ENCODE measurements at places on chromosomes 7 and 10. TPM values are rescaled to one million over a fixed set of nuclear protein-coding genes. Genes with fewer than 3 reads are reported as not detected.

The INSYN2A gene
- total RNA-seq: not detected

DNA sequence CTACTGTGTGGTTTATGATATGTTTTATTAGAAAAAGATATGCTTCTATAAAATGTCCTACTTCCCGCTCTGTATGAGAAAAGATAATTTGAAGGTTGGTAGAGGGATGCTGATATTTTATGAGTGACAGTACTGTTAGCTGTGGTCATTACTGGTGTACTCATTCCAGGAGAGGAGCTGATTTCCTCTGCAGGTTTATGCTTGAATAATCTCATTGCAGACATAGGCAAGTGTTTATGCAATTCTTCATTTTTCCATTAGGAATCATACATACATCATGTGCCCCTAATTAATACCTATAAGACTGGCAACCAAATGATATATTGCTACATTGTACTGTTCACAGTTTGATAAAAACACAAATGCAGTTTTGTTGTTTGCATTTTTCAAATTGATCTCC is 269.4 kb downstream of the MALRD1 start:
- no peak for DNase-seq

DNA sequence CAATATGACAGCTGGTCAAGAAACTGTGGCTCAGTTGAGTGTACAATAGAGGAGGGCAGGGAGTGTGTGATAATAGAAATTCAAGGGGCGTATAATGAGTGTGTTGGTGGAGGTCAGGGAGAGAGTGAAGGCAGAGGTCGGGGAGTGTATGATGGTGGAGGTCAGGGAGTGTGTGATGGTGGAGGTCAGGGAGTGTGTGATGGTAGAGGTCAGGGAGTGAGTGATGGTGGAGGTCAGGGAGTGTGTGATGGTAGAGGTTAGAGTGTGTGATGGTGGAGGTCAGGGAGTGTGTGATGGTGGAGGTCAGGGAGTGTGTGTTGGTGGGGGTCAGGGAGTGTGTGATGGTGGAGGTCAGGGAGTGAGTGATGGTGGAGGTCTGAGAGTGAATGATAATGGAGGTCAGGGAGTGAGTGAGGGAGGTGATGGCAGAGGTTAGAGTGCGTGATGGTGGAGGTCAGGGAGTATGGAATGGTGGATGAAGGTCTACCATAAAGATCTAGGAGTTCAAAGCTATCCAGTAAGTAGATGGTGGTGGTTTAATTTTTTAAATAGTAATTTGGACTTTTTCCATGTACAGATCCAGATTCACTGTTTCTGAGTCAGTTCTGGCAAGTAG is 57.7 kb upstream of the TNS3 start:
- no peak for DNase-seq

DNA sequence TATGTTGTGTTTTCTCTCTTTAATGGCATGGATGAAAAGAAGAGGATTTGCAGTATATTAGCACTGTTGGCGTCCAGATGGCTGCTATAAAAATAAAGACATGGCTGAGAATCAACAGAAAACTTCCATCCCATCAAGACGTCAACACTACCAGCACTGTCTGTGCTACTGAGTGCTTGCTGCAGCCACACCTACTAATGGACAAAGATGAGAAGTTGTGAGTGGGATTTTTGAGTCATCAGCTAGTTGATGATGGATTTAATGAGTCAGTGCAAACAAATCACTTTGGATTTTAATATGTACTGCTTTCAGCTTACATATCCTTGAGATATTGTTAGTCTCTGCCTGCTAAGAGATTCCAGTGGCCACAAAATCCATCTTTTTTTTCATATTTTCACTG is 631.0 kb upstream of the ANKRD30A start:
- DNase-seq: no peak

The HACD1 gene
- 1.1 TPM for total RNA-seq

DNA sequence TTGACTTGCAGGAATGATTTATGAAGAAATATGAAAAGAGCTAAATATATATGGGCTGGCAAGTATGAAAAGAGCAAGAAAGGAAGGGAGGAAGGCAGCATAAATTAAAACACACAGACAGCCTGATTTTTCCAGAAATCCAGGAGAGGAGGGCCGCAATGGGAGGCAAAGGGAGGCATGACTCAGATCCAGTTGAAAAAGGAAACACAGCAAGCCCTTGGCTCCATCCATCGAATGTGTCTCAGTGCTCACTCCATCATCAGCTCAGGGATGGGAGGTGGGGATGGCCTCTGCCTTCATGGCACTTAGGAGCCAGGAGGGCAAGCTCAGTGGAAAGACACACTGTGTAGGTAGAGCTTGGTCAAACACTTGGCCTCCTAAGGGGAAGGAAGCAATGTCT is 75.7 kb upstream of the PDZD8 start:
- DNase-seq: no peak

The NUTM2D gene
- total RNA-seq: 4.2 TPM

DNA sequence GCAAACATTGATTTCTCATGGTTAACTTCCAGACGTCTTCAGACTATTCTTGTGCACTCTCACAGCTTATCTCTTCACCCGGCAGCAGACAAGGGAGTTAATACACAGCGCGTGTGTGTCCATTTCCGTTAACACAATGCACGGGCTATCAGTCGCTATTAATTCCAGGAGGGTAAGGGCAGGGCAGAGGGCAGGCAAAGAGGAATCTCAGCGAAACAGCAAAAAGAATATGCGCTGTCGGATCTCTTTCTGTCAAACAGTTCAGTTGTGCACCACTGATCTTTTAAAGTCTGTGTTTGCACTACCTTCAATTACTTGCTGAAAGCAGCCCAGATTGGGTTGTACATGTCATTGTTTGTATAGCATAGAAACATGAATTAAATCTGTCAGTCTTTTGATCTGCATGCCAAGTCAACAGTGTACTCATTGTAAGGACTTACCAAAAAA is 41.1 kb upstream of the CABCOCO1 start:
- no peak for DNase-seq

- no peak for DNase-seq
These were observed 3.4 kb downstream of the CCDC136 start for GRCh38 chr7:128795129-128795528.

DNA sequence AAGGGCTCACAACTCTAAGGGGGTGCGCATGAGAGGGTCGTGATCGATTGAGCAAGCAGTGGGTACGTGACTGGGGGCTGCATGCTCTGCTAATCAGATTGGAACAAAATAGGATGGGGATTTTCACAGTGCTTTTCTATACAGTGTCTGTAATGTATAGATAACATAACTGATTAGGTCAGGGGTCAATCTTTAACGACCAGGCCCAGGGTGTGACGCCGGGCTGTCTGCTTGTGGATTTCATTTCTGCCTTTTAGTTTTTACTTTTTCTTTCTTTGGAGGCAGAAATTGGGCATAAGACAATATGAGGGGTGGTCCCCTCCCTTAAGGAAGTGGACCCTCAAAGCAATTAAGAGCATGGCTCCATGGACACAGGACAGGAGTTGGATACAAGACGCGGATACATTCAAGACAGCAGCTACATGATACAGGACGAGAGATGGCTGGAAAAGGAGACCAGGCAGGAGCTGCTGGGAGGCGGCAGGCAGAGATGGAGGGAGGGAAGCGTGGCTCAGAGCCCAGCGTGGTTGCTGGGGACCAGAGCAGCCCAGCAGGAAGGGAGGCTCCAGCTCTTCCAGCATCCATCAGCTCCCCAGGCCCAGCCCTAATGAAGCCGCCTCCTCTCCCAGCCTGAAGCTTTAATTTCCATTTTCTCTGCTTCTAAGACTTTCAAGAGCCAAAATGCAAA is 31.6 kb downstream of the GSDME start:
- no peak for DNase-seq

- no peak for DNase-seq
These were observed 336.4 kb upstream of the KMT2E start for GRCh38 chr7:104677587-104677986.

DNA sequence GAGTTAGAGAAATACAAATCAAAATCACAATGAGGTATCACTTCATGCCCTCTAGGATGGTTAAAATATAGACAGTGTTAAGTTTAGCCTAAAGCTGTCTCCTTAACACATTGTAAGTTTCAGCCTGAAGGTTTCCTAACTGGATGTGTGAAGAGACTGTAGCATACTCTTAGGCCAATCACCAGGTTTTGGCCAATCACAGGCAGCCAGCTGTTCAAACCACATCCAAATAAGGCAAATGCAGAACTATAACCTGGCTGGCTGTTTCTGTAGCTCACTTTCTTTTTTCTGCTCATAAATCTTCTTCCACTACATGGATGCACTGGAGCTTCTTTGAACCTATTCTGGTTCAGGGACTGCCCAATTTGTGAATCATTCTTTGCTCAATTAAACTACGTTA is 19.7 kb downstream of the ESYT2 start:
- peak; percentile 54 for DNase-seq

GRCh38 chr7:67738958-67739357 is 742.3 kb downstream of the TYW1 start:
- DNase-seq: no peak

GRCh38 chr10:8817299-8817698 is 762.8 kb downstream of the GATA3 start:
- DNase-seq: no peak

The HKDC1 gene
- total RNA-seq: not detected

The KEL gene
- 0.71 TPM for total RNA-seq

GRCh38 chr7:26813432-26813831 is 51.0 kb downstream of the SKAP2 start:
- DNase-seq: no peak

The GRM3 gene
- total RNA-seq: not detected

- DNase-seq: no peak
These were observed 76.3 kb downstream of the JCAD start for GRCh38 chr10:29982997-29983648.

DNA sequence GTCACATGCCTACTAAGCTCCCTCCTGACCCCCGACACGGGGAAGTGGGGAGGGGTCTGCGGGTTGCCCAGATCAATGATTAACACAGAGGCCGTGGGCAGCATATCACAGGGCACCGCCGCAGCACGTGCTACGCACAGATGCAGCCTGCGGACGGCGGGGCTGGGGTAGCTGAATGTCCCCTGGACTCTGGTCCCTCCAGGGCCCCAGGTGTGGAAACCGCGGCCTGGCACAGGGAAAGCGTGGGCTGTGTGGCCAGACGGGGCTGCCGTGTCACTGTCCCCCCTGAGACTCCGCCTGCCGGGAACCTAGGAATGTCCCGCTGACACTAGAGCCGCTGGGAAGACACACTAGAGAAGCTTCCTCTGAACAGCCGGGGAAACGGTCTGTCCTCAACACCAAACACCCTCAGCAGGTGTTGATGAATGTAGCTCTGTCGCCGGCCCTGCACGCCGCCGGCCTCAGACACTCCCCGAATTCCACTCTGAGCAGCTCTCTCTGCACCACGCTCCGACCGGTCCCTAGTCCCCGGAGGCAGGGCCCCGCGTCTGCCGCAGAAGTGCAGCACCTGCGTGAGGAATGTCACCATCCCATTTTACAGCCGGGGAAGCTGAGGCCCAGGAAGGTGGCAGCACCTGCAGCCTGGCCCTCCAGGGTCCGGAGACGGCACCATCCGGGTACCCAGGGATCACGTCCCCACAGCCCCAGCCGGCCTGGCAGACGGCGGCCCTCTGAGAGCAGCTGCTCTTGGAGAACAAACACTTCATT is 33.4 kb upstream of the PDGFA start:
- no peak for DNase-seq

DNA sequence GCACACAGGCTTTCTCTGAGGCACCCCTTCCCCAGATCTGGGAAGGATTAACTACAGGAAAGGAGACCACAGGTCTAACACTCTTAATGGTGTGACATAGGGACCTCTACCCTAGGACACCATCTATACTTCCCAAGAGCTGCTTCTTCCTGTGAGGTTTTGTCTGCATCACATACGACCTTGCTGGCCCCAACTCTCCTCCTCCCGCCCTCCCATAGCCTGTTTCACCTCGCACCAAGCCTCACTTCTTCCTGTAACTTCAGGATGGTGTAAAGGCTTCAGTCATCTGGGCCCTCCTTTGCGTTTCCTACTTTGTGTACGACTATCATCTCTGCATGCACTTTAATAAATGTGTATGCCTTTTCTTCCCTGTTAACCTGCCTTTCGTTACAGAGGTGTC is 274.3 kb downstream of the KLF6 start:
- DNase-seq: no peak

DNA sequence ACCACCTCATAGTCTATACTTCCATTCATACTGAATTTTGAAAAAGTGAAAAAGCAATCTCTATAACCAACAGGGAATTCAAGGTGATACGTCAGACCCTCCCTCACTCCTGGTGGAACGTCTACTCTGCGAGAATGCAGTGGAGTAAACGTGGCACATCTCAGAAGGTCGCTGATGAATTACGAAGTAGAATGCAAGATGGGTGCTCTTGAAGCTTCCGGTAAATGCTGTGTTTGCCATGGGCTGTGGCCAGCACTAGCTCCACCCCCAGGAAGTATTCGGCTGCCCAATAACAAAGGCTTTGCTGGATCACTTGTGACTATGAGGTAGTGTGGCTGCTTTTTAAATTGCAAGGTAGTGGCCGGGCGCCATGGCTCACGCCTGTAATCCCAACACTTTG is 226.0 kb downstream of the PRPF18 start:
- no peak for DNase-seq

DNA sequence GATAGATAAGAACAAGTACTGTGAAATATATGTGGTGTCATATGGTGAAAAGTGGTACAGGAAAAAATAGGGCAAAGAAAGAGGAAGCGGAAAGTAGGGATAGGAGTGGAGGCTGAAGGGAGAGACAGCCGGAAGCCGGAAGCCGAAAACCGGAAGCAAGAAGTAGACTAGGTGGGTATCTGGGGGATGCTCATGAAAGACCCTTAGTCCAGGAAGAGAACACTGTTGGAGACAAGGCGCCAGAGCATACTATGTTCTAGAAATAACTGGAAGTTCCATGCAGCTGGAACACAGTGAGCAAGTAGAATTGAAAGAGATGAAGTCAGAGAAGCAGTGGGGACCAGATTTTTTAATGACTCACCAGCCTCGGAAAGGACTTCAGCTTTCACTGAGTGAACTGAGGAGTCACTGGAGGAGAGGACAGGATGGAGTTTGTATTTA is 22.5 kb downstream of the ST8SIA6 start:
- no peak for DNase-seq

DNA sequence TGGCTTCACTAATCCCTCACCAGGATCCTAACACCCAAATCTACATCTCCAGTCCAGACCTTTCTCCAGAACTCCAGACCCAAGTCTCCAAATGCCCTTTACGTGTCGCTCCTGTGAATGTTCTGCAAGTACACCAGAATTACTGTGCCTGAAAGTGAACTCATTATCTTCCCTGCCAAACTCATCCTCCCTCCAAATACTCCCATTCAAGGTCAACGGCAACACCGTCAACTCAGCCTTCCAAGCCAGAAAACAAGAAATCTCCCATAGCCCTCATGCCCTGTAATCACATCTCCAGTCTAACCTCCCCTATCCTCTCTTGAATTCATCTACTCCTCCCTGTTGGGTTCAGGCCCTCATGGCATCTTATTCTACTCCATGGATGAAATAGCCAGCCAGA is 12.3 kb downstream of the CREB3L2 start:
- no peak for DNase-seq

The POLR2J2 gene
- total RNA-seq: 61.1 TPM

The HOXA13 gene
- not detected for total RNA-seq

The HOXA5 gene
- not detected for total RNA-seq
